ENCODE measurements at places on chromosomes 16 and 17.

- DNase-seq = no peak
Measured at GRCh38 chr17:39081851-39082250, 69.6 kb downstream of the PLXDC1 start.

DNA sequence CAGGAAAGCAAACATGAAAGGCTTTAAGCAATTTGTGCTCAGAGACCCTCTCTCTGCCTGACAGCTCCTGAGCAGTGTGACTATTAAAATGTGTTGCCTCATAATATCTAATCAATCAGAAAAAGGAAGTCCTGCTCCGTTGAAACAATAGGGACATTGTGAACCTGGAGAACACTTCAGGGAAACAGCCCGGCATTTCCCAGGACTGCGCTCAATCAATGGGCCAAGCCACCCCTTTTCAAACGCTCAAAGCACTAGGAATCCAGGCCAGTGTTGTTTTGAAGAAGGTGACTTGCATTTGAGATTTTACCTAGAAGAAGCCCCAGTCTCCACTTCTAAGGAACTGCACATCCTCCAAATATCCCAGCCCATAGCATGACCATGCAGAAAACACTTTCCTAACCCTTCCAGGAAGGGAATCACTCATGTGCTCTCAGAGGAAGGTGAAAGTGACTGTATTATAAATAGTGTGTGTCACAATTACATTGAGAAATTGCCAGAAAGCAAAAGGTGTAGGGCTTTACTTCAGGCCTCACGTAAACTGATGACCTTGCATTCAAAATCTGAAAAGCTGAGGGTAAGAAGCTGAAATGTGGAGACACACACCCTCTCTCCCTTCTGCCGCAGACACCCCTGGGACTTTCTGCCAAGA, 19.4 kb downstream of the CDRT4 start:
- DNase-seq = no peak

DNA sequence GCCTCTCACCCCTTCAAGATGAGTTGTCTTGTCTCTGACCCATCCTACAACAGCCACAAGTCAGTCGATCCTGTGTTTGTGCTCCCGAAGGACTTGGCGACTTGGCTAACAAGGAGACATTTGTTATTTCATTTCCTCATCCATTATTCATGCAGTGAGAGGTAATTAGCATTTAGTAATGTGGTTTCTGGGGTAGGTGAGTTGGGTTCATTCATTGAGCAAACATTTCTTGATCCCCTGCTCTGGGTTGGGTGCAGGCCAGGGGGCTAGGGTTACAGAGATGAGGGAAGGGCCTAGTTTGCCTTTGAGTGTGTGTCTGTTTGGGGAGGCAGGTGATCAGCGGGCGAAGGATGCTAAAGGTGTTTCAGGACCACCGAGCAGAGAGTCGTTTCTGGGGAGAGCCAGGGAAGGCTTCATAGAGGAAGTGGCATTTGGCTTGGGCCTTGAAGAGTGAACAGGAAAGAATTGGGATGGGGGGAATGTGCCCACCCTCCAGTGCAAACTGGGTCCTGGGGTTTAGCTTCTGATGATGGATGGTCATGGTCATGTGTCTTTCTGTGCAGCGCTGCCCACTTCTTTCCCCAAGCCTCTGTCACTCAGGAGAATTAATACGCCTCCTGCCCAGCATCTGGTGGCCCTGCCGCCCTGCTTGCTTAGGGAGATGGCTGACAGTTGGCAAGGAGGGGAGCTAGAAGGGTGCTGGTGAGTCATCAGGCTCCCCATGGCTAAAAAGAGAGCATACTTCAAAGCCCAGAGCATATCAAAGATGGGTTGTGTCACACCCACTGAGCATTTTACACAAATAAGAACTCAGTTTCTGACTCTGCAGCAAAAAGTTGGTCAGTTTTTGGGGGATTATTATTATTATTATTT, 38.5 kb downstream of the MSI2 start:
- peak; percentile 30 for DNase-seq

GRCh38 chr16:72434159-72434558, 262.2 kb upstream of the PMFBP1 start:
- DNase-seq = peak; percentile 8

- DNase-seq = peak; percentile 82
Measured at GRCh38 chr16:75402159-75402820, 31.0 kb downstream of the CFDP1 start.

GRCh38 chr16:30527635-30528178, 1.3 kb upstream of the ZNF768 start:
- DNase-seq = peak; percentile 90

DNA sequence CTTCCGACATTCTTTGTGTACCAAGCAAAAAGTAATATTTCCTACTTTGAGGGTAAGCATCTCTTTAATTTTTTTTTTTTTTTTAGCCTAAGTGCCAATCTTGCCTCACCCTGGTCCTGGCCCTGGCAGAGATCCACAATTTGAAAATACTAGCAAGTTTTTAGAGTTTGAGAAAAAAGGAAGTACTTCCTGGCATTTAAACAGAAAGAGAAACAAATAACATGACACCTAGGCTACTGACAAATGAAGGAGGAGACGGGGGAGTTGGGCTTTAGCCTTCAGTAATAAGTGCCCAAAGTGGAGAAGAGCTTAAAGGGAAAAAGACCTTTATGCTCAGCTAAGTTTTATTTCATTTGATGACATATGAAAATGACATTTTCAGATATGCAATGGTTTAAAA, 92.8 kb downstream of the HS3ST3A1 start:
- no peak for DNase-seq

DNA sequence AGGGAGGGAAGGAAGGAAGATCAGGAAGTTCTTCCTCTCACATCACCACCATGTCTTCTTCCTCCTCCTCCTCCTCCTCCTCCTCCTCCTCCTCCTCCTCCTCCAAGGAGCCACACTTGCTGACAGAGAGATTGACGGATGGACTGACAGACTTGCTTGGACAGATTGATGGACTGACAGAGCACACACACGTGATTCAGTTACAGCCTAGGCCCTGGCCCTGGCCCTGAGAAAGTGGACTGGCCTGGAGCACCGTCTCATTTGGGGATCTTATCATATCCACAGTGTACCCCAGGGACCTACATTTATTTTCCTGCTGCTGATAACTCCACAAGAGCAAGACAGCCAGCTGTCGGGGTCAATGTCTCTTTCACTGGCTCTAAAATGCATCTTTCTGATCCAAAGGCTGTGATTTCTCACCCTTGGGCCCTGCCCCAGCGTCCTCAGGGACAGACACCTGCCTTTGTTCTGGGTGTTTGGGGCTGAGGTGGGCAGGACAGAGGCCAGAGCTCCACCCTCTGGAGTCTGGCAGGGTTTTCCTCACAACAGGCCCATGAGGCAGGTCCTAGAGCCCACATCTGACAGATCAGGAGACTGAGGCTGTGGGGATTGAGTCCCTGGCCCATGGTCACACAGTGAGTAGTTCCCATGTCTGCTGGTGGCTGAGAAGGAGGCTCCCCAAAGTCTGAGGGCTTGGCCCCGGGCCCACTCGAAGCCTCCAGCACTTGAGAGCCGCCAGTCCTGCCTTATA, 2.3 kb upstream of the P2RX1 start:
- DNase-seq = no peak

DNA sequence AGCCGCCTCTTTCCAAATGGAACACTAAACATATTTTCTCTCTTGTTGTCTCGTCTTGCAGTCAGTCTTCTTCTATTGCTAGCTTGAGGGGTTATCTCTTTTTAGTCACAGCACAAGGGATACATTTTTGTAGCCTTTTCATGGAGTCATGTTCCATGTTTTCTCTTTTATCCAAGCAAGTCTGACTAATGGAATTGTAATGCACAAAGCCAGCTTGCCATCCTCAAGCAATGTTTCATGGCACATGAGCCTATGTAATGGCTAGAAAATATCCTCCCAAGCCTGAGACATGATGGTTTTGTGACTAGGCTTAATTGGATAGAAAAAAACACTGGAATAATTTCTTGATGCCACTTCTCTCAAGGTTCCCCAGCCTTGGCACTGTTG, 414.6 kb upstream of the GOT2 start:
- no peak for DNase-seq

- no peak for DNase-seq
Measured at GRCh38 chr16:78060809-78061208, 38.5 kb downstream of the CLEC3A start.

- DNase-seq = no peak
Measured at GRCh38 chr16:22183901-22184614, 21.8 kb downstream of the SDR42E2 start.

DNA sequence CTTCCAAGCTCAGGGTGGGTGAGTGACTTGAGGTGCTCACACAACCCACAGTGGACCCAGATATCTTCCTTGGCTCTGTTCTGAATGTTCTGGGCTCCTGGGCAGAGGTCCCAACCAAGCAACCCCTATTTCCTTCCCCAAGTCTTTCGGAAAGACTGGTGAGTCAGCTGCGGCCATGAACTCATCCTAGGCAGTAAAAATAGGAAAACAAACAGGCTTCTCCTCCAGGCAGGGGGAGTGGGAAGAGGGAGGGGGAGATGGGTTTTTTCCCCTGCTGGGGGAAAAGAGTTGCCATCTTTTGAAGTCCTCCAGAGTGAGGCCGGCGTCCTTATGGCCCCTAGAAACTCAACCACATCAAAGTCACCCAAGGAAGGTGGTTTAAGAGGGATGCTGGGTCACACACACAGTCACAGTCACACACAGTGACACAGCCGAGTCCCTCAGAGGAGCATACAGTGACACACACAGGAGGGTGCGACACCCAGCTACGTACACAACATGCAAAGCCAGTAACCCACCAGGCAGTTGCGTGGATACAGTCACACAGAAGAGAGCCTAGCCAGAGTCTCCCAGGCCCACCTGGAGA, 16.0 kb upstream of the DLX4 start:
- no peak for DNase-seq

Data from bronchial epithelial cell (primary cell).